ENCODE measurements at places on chromosomes 2 and 18.

DNA sequence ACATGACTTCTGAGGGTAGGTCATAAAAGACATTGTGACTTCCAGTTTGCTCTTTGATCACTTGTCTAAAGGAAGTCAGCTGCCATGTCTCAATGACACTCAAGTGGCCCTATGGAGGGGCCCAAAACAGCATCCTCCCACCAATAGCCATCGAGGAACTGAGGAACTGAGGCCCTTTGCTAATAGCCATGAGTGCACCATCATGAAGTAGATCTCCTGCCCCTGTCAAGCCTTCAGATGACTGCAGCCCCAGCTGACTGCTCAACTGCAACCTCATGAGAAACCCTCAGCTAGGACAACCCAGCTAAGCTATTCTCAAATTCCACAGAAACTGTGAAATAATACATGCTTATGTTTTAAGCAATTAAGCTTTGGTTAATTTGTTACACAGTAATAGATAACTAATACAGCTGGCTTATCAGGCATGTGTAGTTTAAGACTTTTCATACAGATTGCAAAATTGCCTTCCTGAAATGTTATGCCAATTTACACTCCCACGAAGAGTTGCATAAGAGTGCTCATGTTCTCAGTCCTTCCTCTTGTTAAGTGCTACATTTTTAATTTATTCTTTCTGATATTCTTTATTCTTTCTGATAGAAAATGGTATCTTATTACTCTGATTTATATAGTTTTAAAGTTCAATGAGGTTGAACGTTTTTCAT lies 105.6 kb upstream of the NDUFV2 start:
- no peak for DNase-seq

GRCh38 chr2:10338270-10339188 lies 35.8 kb downstream of the HPCAL1 start:
- no peak for DNase-seq

DNA sequence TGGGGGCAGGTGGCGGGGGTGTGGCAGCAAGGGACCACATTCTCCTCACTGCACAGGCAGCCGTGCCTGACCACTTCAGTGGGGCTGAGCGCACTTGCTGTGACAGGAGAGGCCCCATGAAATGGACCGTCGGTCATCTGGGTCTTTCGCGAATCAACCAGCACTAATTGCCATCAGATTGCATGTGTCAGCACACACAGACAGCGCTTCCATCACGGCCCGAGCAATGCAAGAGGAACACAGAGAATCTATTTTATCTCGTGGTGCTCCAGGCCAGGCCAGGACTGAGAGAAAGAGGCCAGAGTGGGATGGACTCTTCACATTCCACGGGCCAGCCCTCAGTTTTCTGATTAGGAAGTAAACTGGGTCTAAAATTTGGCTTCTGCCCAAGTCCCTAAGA lies 87.0 kb downstream of the EIPR1 start:
- no peak for DNase-seq

GRCh38 chr2:11495844-11496681 lies 30.1 kb upstream of the E2F6 start:
- no peak for DNase-seq

DNA sequence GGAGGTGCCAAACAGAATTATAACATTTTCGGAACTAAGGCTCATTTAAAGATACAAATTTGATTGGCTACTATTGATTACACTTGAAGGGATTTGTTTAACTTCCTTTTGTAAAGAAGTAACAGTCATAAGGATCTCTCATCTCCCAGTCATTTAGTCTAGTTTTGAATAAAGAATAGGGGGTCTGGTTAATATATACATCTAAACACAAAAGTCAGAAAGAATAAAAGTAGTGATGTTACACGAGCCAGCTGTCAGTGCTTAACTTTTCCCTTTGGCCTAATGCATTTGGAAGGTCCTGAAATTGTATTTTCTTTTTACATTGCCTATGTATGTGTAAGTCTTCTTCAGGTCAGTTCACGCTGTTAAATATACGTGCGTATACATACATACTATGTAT lies 8.1 kb downstream of the SEPTIN2 start:
- no peak for DNase-seq

DNA sequence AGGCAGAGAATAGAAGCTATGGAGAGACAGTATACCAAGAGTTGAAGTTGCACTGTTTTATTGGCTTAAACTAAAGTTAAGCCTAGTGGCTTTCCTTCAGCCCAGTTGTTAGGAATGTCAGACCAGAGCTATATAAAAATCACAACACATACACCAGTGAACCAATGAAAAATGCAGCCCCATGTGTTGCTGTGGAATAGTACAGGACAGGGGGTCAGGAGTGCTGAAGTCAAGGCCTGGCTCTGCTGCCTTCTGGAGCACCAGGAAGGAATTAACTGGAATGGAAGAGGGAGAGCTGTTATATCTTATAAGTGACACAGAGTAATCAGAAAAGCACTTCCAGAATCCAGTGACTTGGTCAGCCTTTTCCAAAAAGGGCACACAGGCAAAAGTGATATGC lies 58.9 kb downstream of the OSR1 start:
- peak; percentile 11 for DNase-seq

DNA sequence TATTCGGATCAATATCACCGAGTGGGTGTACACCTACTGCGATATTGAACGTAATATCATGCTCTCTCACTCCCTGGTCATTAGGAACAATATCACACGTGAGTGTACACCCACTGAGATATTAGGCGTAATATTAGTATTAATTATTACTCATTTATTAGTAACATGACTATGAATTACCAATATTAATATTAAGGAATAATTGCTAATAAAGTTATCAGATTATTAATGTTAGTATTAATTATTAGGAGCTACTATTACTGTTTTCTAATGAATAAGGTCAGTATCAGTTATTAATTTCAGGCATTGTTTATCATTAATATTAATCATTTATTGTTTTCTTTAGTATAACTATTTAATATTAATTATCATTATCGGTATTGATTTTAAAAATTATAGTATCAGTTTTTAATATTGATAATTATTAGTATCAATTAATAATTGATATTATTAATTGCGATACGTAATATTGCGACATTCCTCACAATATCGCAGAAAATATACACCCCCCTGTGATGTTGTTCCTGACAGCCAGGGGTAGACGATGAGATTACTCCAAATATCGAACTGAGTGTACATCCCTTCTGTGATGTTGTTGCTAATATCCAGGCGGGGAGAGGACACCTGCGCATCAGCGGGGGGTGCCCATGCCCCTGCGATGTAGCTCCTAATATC lies 84.2 kb downstream of the DAPL1 start:
- no peak for DNase-seq

- DNase-seq: no peak
Measured at GRCh38 chr18:36456622-36457021, 159.1 kb downstream of the FHOD3 start.

DNA sequence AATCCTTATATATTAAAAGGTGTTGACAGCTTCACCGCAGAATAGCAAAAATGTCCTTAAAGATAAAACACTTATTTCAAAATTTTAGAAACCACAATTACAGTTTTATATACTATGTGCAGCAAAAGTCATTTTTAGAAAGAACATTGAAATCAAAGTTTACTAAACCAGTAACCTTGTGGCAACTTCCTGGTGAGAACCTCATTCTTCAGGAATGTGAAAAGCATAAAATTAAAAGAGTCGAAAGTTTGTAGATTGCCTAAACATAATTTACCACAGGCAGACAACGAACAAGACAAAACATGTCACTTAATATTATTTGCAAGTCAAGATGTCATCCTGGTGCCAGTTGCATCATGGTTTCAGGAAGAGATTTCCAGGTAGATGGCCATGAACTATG lies 108.3 kb upstream of the NRP2 start:
- DNase-seq: no peak

GRCh38 chr2:29463181-29463900 lies 348.1 kb downstream of the CLIP4 start:
- DNase-seq: no peak

DNA sequence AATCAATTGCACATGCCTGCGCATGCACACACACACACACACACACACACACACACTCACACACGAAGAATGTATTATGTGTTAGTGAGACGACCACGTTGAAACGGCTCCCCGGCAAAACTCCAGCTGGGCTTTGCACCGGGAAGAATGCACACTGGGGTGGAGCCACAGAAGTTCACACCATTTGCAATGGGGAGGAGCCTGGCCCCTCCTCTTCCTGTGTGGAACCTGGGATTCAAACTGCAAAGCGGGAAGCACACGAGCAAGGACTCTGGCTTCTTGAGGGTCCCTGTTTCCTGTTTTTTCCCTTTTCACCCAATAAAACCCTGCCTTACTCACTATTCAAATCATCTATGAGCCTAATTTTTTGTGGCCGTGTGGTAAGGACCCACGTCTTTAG lies 304.0 kb upstream of the TMEFF2 start:
- DNase-seq: no peak

All from NCI-H1417 (cell line).